ENCODE measurements at places on chromosomes 3 and 15.

DNA sequence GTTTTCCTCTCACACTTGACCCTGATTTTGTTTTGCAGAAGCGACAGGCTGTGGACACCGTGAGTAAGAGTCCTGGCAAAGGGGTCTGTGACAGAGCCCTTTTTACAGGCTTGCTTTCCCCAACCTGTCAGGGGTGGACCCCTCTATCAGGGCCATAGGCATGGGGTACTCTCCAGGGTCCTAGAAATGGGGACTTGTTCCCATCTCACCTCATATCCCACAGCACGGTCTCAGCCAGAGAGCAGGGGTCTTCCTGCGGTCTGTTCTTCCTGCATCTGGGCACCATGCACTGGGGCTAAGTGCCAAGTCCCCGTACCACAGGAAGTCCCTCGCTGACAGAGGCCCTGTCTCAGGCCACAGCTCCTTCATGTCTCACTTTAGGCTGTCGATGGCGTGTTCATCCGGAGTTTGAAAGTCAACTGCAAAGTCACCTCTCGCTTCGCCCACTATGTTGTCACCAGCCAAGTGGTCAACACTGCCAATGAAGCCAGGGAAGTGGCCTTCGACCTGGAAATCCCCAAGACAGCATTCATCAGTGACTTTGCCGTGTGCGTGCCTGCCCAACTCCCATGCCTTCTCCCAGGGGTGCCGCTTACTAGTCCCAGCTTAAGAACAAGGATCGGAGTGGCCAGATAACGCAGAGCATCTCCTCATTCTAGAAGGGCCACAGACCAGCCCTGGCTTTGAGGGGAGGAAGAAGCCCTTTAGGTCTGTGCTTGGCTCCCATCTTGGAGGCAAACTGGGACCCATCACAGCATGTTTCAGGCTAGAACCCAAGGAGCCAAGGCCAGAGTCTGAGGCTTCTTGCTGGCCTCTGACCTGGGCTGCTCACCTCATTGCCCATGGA is 783 bp downstream of the ITIH1 start:
- DNase-seq, result no peak

GRCh38 chr3:45729614-45730013 is 40.4 kb downstream of the SACM1L start:
- no peak for DNase-seq

GRCh38 chr3:71384388-71384787 is 199.1 kb downstream of the FOXP1 start:
- no peak for DNase-seq

GRCh38 chr3:170867143-170867937 is 2.7 kb downstream of the RPL22L1 start:
- DNase-seq, result no peak

GRCh38 chr3:25178672-25179071 is 249.4 kb upstream of the RARB start:
- no peak for DNase-seq
